SHP77 treated with DMSO at 0.1 percent for 48 hours (cell line): ENCODE measurements at places on chromosomes 3 and 15.

- DNase-seq, result peak; percentile 79
These were observed 242.4 kb downstream of the KCNMB2 start for GRCh38 chr3:178778589-178778988.

DNA sequence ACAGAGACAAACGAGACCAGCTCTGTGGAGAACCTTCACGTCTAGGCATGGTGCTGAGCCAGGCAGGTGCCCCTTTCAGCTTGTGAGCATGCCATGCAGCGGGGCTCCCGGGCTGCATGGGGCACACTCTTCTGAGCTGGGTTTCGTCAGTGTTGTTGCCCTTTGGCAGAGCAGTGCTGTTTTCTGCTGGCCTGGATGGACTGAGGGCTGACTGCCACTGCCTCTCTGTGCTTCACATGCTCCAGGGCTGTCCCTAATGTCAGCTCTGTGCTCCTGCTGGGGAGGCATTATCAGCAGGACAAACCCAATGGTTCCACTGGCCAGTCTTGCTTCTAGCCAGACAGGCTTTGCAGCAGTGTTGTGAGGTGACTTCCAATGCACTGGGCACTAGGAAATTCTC, 9.5 kb downstream of the GASK1A start:
- DNase-seq, result no peak

DNA sequence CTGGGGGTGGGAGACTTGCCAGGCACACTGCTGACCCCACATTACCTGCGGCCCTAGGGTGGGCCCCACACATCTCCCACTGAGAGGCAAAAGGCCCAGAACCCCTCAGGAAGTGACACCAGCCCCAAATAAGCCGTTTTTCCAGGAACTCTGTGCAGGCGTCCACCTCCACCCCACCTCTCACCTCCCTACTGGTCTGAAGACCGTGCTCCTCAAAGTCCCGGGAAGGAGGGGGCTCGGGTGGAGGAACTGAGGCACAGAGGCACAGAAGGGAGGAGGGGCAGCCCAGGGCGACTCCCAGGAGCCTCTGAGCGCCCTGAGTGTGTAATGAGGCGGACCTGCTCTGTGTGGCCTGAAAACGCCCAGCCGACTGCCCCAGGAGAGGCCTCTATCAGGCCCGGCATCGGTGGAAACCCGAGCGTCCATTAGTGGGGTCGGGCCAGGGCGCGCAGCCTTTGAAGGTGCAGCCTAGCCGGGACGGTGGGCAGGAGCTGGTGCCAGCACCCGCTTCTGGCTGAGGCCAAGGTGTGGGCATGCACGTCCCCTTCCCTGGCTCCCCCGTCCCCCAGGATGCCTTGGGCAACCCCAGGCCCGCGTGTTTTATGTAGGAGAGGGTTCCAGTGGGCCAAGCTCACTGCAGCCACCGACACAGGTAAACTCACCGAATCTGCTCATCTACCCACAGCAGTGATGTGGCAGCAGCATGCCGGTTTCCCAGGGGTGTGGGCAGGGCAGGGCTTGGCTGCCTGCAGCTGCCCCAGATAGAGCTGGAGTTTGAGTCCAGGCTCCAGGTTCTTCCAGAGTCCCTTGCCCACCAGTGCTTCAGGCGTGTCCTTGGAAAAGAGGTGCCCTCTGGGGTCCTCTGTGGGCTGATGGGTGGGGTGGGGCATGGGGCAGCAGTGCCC, 55.8 kb downstream of the DNAJB8 start:
- no peak for DNase-seq

GRCh38 chr3:140292684-140293083, 357.7 kb downstream of the CLSTN2 start:
- no peak for DNase-seq

GRCh38 chr3:58010562-58010961, 2.3 kb downstream of the FLNB start:
- no peak for DNase-seq

DNA sequence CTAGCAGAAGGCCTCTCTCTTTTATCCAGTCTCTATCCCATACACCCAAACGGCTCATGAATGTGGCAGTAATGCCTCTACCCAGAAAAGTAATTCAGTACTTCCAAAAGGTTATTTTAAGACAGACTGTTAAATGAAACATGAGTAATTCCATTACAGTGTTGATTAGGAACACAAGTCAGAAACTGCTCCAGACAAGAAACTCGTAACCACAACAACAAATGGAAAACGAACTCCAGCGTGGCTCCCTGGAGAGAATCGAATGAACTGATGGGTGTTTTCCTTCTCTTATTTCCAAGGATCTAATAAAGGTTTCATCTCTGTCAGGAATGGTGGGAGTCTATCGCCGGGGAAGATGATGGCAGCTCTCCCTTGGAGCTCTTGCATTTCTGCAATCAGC, 228.4 kb downstream of the MAGI1 start:
- DNase-seq, result no peak

DNA sequence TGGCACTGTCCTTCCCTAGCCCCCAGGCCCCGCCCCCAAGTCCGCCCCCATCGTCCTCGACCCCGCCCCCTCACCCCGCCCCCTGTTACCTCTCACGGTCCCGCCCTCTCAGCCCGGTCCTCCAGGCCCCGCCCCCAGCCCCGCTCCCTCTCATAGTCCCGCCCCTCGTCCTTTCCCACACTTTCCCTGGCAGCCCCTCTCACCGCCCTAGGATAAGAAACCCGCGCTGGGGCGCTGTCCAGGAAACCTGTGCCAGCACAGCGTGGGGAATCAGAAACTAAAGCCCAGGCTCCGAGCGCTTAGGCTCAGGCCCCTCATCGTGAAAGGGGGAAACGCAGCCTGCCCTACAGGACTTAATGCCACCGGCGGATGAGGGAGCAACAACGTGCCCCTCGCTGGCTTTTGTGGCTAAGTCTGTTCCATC, 20.9 kb downstream of the TRPM1 start:
- no peak for DNase-seq
